ENCODE measurements at places on chromosomes 5 and 9. TPM values are rescaled to one million over a fixed set of nuclear protein-coding genes. Genes with fewer than 3 reads are reported as not detected.

RAD23B gene
- 199 TPM for total RNA-seq

DNA sequence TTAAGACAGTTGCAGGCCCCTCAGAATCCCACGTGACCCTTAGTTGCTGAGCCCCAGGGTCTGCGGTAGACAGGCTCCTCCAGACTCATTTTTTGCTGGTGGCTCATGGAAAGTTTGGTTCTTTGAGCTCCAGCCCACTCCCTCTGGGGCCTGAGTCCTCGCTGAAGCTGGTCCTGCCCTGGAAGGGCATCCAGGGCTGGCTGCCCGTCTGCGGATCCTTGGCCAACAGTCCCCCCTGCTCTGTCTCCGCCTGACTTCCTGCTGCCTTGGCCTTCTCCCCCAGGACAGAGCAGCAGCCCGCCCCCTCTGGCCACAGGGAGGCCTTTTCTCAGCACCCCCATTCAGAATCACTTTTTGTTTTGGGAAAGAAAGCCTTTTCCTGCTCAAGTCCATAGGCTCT lies 24.4 kb downstream of the SLC6A7 start:
- H3K27me3 ChIP-seq: no peaks in the 10 kb centered on the region
- H3K27ac ChIP-seq: no peak overlapping the region
- no peak for DNase-seq

OR1J2 gene
- 0.62 TPM for total RNA-seq

DNA sequence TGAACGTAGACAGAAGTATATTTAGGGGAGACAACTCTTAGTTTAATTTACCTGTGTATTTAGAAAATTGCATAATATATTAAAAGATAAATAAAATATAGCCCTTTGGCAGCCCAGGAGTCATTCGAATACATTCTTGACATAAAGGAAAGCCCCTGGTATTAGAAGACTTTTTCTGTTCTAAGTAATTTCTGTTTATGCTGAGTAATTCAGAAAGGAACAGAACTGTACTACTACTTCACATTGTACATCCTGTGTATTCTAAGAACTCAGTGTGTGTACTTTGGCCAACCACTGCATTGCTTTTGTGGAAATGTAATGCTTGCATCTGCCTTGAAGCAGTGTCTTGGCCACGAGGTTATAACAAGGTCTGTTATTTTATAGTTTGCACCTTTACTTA lies 136.4 kb downstream of the KDM4C start:
- no peak for DNase-seq
- H3K36me3 ChIP-seq: no peaks in the 10 kb centered on the region
- no peak overlapping the region for H3K4me3 ChIP-seq
- H3K27me3 ChIP-seq: no peaks in the 10 kb centered on the region
- no peak overlapping the region for H3K27ac ChIP-seq

- no peaks in the 10 kb centered on the region for H3K4me1 ChIP-seq
- no peaks in the 10 kb centered on the region for H3K36me3 ChIP-seq
- no peak overlapping the region for H3K27ac ChIP-seq
- no peaks in the 10 kb centered on the region for H3K27me3 ChIP-seq
Observed at GRCh38 chr5:127085371-127085770, 12.1 kb upstream of the C5orf63 start.

DNA sequence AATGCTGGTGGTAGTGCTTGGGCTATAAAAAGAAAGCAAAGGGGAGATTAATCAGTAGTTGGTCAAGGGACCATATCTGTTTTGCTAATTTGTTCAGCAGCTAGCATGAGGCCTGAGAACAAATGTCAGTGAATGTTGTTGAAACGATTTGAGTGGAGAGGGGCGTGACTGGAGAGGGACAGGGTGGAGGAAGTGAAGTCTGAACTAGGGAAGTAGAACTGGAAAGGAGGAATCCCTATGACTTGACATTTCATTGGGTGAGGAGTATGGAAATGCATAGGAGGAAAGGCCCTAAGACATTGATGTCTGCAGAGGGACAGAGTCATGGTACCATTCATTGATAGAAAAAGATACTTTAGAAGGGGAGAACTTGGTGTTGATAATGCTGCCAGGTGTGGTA lies 19.7 kb downstream of the TLE4 start:
- no peak overlapping the region for H3K4me3 ChIP-seq
- H3K27ac ChIP-seq: no peak overlapping the region

DNA sequence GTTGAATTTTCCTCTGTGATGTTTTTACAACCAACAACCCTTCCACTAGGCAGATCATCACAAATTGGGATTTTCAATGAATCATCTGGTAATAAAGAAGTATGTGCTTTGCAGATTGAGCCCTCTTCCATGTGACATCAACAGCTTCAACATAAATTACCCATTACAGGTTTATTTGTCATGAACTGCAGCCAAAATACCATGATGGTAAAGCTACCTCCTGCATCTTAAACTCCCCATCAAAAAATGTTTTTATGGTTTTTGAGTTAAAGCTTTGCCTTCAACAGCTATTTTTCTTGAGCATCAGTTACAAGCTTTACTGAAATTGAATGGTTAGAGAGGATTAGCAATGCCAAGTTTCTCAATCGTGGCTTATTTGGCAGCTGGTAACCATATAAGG lies 211.4 kb upstream of the TUSC1 start:
- H3K36me3 ChIP-seq: no peaks in the 10 kb centered on the region
- no peaks in the 10 kb centered on the region for H3K27me3 ChIP-seq
- DNase-seq: no peak

GRCh38 chr9:35110327-35110761 lies 5.3 kb downstream of the ATOSB start:
- H3K4me3 ChIP-seq: no peak overlapping the region
- H3K36me3 ChIP-seq: no peaks in the 10 kb centered on the region
- H3K27me3 ChIP-seq: no peaks in the 10 kb centered on the region
- no peak overlapping the region for H3K27ac ChIP-seq

DNA sequence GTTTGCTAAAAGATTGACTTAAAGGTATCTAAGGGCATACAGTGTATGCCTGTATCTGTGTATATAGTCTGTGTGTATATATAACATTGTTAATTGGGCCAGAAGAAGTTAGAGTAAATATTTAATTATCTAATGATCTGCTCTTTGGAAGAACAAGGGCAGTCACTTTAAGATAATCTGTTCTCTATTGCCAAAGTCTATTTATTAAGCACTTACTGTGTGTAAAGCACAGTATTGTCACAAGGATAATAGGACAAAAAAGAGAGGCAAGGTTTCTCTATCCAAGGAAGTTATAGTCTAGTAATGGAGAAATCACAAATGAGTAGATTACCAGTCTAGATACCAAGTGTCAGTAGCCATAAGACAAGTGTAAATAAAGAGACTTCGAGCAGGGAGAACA lies 51.5 kb downstream of the SV2C start:
- H3K4me3 ChIP-seq: no peak overlapping the region
- no peaks in the 10 kb centered on the region for H3K36me3 ChIP-seq
- H3K4me1 ChIP-seq: no peaks in the 10 kb centered on the region
- DNase-seq: no peak
- no peaks in the 10 kb centered on the region for H3K27me3 ChIP-seq

GPR151 gene
- total RNA-seq: not detected

IL5 gene
- total RNA-seq: 2.2 TPM

- H3K27ac ChIP-seq: no peak overlapping the region
- H3K4me1 ChIP-seq: no peaks in the 10 kb centered on the region
- DNase-seq: no peak
- no peaks in the 10 kb centered on the region for H3K27me3 ChIP-seq
- H3K36me3 ChIP-seq: no peaks in the 10 kb centered on the region
Observed at GRCh38 chr5:172541099-172541772, 86.9 kb upstream of the SH3PXD2B start.

DDX4 gene
- 85.8 TPM for total RNA-seq
